ENCODE measurements at places on chromosomes 2 and 18. TPM values are rescaled to one million over a fixed set of nuclear protein-coding genes. Genes with fewer than 3 reads are reported as not detected.

- peak; percentile 89 for DNase-seq
Measured at GRCh38 chr2:15119722-15120175, 441.4 kb downstream of the NBAS start.

GRCh38 chr2:30714811-30715709 lies 92.2 kb downstream of the CAPN13 start:
- DNase-seq, result peak; percentile 27

- no peak for DNase-seq
Measured at GRCh38 chr2:100976645-100977391, 25.3 kb upstream of the RPL31 start.

GRCh38 chr2:240983361-240983995 lies 14.9 kb upstream of the SNED1 start:
- peak; percentile 89 for DNase-seq

CRYGC gene
- total RNA-seq, result not detected
